GM23248 (cell line): ENCODE measurements at places on chromosomes 12 and 14. TPM values are rescaled to one million over a fixed set of nuclear protein-coding genes. Genes with fewer than 3 reads are reported as not detected.

ZC3H14 gene
- 70.0 and 70.1 TPM in 2 replicates for total RNA-seq

DNA sequence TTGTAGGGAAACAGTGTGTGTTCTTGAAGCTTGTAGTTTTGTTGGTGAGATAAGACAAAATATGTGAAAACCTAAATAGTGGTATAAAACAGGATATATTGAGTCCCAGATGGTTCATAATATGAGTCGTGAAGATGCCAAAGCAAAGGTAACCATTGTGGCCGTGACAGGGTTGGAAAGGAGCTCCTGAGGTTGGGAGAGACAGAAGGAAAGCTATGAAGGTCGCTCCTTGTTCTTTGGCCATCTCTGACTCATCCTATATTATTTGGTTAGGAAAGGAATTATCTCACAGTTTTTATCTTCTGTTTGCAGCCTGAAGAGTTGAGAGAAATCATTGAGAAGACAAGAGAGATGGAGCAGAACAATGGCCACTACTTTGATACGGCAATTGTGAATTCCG lies 27.1 kb downstream of the ATP6V1D start:
- peaks cover 17% of the 10 kb centered on the region for H3K4me1 ChIP-seq
- H3K27ac ChIP-seq, result peak overlapping the region; percentile 16; the same call in 1 of the 2 replicates
- DNase-seq, result peak; percentile 29
- no peak overlapping the region for H3K4me3 ChIP-seq
- H3K27me3 ChIP-seq, result no peaks in the 10 kb centered on the region

DNA sequence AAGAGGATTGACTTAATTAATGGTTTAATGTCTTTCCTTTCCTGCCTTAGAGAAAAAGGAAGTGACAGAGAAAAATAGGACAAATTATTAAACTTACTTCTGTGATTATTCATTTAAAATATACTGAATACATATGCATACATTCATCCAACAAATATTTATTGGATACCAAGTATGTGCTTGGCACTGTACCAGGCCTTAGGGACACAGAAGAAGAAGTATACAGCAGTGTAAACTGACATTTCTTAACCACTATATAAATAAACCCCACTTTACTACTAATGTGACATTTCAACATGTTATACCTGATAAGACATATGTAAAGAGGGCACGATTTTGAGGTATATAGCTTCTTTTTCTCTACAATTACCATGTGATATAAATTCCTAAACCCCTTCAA lies 53.6 kb downstream of the ERO1A start:
- no peak overlapping the region for H3K4me3 ChIP-seq
- no peaks in the 10 kb centered on the region for H3K27me3 ChIP-seq
- DNase-seq, result no peak
- no peaks in the 10 kb centered on the region for H3K4me1 ChIP-seq

- no peak overlapping the region for H3K4me3 ChIP-seq
- no peak for DNase-seq
Measured at GRCh38 chr14:92981726-92982125, 58.8 kb downstream of the CHGA start.

DNA sequence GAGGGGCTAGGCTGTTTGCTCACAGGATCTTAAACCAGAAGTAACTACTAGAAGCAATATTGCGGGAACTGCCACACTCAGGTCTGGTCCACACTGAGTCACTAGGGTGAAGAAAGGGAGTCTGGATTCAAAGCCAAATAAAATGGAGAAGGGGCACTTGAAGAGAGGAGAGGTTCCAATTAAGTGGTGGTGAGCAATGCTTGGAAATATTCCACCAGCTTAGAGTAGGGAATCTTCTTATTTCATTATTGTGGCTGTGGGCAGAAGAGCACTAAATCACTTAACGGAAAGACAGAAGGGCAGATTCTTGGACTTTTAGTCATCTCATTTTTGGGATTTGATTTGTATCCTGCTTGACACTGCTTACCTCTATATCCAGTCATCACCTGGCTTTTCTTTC lies 48.6 kb upstream of the PPP1R12A start:
- H3K27ac ChIP-seq, result peak overlapping the region; percentile 93
- H3K27me3 ChIP-seq, result no peaks in the 10 kb centered on the region
- peak overlapping the region; percentile 49 for H3K4me3 ChIP-seq
- H3K36me3 ChIP-seq, result no peaks in the 10 kb centered on the region

- H3K27ac ChIP-seq, result 0 out of 2 replicates have a peak overlapping the region, but pooled peaks have one; percentile 98
- peaks cover 37% of the 10 kb centered on the region for H3K36me3 ChIP-seq
- H3K27me3 ChIP-seq, result no peaks in the 10 kb centered on the region
- no peak overlapping the region for H3K4me3 ChIP-seq
- H3K4me1 ChIP-seq, result peaks cover 33% of the 10 kb centered on the region
Measured at GRCh38 chr14:24240110-24240918, 2.1 kb downstream of the TINF2 start.

DNA sequence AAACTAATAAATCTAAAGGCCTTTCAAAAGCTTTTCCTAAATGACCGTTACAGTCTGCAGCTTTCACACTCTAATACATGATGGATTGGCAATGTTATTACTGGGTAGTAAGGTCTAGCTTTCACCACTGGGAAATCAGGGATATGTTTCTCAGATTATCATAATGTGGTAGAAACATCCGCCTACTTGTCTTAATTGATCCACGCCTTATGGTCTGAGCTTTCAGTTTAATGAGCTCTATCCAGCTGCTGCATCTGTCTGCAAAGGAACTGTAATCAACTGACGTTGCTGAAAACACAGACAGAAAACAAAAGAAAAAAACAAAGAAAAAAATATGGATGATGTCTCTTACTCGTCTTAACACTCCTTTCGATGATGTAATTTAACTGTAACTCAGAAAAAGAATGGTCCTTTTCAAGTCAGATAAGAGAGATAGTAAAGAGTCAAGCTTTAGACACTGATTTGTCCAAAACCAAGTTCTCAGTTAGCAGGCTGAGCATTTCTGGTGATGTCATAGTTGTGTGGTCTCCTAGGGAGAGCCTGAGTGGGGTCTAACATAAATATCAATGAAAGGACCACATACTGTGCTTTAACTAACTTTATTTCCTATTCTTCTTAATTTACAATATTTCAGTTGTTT lies 85.9 kb downstream of the C2CD5 start:
- no peaks in the 10 kb centered on the region for H3K27me3 ChIP-seq
- no peaks in the 10 kb centered on the region; the same call in 1 of the 2 replicates for H3K36me3 ChIP-seq
- no peak for DNase-seq
- H3K4me3 ChIP-seq, result no peak overlapping the region
